ENCODE measurements at places on chromosomes 6 and 20.

- no peak for DNase-seq
Measured at GRCh38 chr6:30446259-30446658, 43.0 kb upstream of the HLA-E start.

DNA sequence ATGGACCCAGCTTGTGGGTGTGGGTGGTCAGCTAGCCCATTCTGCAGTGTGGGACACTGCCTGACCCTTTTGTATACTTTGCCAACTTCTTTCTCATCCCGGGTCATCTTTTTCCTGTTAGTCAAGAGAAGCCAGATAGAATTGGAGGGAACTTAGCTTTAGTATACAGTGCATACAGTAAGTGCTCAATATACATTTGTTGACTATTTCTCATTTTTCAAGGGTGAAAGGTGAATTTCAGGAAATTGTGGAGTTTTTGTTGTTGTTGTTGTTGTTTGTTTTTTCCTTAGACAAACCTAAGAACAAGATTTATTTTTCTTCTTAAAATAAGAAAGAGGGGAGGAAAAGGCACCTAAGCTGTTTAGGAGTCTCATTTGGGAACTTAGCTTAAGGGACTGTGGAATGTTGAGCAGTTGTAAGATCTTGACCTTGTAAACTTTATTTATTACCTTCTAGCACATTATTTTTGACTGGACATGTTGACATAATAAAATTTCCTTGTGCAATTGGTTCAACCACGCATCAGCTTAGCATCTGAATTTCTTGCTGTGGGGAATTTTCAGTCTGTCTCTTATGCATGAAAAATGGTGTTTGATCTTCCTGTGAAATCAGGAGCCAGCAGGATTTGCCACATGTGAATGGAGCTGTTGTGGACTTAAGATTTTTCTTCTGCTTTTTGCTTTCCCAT, 113.6 kb downstream of the ARID1B start:
- no peak for DNase-seq

DNA sequence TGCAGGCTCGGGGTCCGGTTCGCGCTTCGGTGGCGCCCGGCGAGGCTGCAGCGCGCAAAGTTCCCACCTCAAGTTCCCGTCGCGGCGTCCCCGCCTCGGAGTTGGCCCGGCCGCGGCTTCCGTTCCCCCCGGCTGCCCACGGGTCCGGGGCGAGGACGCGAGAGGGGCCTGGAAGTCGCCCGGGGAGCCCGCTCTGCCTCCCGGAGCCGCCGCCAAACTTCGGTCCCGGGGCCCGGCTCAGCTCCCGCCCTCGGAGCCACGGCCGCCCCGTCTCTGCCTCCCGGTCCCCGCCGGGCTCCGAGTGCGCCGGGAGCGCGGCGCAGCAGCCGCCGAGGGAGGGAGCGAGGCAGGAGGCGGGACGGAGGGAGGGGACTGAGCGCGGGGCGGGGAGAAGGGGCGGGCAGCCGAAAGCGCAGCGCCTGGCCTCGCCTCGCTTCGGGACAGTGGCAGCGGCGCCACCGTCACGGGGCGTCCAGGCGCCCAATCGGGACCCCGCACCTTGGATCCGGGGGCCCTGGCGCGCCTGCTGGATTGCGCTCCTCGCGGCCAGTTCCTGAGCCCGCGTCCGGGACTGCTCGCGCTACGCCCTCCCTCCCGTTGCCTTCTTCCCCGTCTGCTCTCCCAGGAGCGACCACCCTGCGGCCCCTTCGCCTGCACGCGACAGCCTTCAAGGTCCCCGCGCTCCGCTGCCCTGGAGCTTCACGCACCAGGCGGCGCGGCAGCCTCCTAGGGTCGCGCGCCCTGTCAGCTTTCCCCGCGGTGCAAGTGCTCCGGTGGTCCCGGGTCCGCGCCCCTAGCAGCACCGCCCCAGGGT, at the start of gene KCNG1:
KCNG1 (minus strand) TSS at position 305 of the 814 bp plus-strand sequence. CDS start 12,769 bp downstream, outside the sequence.
- peak; percentile 32 for DNase-seq

DNA sequence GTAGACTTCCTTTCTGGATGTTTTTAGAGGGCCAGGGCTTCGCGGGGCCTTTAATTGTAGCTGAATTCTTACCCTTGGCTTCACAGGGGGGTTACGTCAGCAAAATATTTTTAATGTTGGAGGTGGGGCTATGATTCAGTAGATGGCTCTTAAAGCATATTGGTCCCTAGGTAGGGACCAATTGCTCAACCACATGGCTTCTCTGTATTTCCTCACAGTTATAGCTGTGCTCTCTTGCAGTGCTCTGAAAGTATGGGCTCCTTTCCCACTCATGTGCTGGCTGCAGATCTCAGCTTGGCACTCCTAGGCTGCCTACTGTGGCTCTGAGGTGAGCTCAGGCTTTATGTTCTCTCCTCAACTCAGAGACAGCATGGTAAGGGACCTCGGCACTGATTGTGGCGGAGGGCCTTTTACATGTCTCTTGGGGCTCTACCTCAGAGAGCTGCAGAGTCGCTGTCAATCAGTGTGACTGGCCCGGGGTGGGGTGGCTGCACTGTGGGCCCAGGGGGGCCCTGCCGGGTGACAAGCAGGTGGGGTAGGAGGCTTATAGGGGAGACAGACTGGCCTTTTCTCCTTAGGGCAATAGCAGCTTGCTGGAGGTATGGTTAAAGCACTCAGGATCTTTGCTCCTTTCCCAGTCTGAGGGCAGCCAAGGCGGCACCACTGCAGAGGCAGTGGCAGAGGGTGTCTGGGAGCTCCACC, 318.0 kb downstream of the DOK5 start:
- no peak for DNase-seq

GRCh38 chr6:148565321-148565926, 181.4 kb upstream of the UST start:
- no peak for DNase-seq

GRCh38 chr20:51514249-51514648, 28.3 kb downstream of the NFATC2 start:
- DNase-seq: no peak

- peak; percentile 86 for DNase-seq
Measured at GRCh38 chr6:79777713-79778579, 146.8 kb downstream of the SH3BGRL2 start.

DNA sequence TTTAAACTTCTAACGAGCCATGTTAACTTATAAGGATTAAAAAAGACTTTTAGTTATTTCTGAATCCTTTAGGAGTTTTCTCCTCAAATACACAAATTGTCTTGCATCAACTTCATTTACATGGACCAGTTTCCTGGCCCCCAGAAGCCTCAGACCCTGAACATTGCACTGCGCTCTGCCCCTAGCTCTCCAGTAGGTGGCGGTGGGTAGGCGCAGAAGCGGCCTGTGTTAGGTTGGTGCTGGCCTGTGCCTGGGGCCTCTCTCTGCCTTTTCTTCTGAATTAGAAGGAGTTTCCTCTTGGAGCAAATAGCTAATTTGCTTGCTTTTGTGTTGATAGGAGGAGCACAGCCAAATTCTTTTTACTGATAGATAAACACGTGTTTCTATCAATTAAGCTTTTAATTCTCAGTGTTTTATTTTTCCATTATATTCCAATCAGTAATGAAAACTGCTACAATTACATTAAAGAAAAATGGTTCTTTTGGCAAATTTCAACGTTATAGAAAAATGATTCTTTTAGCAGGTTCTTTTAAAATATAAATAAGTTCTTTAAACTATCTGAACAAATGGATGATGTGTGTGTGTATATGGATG, 44.4 kb downstream of the DTD1 start:
- DNase-seq: peak; percentile 42

GRCh38 chr20:58749979-58750378, 57.4 kb downstream of the NPEPL1 start:
- no peak for DNase-seq

DNA sequence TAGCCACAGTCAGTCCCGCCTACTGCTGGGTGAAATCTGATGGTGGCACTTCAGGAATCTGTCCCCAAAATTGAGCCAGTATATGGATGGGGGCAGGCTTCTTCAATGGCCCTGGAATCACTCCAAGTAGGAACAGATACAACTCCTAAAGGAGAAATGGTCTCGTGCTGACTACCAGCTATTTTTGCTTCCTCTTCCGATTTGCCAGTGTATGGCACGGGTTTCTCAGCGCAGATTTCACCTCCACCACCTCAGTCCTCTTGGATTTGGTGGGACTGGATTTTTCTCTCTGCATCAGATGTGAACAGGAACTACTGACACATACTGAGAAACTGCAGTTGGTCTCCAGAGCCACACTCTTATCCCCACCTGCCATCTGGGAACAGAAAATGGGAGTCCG, 27.2 kb downstream of the PNPLA1 start:
- DNase-seq: no peak

GRCh38 chr20:1907586-1907985, 12.4 kb downstream of the SIRPA start:
- DNase-seq: no peak

GRCh38 chr20:41245086-41245707, 72.3 kb downstream of the ZHX3 start:
- no peak for DNase-seq

GRCh38 chr6:121344539-121344938, 10.3 kb upstream of the TBC1D32 start:
- no peak for DNase-seq

DNA sequence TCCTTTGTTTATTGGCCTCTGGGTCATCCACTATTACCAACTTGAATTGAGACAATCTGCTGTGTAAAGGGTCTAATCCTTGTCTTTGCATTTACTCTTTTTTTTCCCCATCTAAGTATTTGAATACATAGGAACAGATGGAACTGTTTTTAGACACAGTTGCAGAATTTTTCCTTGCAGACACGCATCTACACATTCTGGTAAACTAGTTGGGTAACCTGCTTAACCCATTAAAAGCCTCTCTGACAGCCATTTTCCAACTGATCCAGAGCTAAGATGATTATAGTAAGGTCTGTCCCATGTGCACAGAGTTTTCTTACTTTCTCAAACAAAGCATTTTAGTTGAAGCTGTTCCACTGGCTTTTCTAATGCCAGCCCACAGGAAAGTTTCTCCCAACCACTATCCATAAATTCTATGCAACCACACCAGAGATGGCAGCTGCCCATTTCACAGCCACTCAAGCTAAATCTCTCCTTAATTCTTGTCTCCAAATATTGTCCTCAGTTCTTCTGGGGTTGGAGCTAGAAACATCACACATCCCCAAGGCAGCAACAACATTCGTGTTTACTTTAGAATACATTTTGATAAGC, 492.1 kb downstream of the MAFB start:
- DNase-seq: no peak

GRCh38 chr6:24252280-24252679, 105.6 kb downstream of the DCDC2 start:
- DNase-seq: no peak

DNA sequence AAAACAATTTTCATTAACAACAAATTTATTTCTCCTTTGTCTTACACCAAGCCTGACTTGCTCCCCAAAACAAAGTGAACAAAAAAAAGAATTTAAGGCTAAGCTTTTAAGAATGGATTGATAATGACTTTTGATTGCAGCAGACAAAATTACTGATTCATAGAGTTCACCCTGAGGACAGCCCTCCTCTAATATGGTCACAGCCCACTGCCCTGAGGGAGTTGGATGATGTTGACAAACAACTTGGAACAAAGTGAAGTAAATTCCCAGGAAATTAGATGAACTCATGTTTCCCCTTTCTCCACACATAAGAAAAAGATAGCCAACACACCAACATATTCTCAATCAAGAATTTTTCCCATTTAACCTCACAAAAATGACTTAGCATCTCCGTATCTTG, 7.7 kb upstream of the ISM1 start:
- no peak for DNase-seq

DNA sequence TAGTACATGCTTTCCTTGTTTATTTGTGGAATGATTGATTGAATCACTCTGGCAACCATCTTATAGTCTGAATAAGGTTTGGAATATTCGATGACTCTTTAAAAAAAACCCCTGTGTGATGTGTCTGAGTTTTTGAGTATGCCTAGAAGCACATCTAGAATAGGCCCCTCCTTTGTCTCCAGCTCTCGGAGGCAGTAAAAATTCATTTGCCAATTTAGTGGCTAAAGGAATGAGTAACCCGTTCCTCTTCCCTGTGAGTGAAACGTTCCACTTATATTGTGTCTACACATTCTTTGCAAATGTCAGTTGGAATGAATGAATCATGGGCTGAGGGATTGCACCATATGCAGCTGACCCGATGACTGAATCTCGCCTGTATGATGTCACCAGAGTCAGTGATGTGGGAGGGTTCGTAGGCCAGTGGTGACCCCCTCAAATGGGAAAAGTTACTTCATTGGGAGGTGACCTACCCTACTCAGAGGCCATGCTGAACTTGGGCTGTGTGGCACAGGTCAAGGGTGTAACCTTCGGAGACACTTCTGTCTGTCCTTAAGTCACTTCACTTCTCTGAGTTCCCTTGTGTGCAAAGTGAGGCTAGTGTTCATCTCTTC, 21.6 kb downstream of the MOCS3 start:
- peak; percentile 26 for DNase-seq
